ENCODE measurements at places on chromosomes 11 and 22.

DNA sequence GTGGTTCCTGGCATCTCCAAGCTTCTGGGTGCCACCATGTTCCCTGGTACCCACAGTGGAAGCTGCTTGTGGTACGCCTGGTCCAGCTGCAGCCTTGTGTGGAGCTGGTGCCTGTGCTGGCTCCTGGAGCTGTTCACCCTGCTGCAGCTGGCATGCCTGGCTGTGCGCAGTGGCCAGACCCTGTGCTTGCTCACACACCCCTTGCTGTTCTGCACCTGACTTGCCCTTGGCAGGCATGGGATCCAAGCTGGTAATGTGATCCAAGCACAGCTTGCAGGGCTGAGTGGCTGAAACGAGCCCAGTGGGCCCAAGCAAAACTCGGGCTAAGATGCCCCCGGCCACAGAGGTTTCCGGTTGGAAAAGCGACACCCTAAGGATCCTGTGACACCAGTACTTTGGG lies 104.7 kb upstream of the CLMP start:
- DNase-seq = no peak

GRCh38 chr11:8381343-8381742 lies 117.7 kb upstream of the LMO1 start:
- no peak for DNase-seq

- no peak for DNase-seq
Measured at GRCh38 chr11:127390465-127390864, 389.9 kb upstream of the KIRREL3 start.

GRCh38 chr22:41781507-41781906 lies 19.0 kb upstream of the CCDC134 start:
- no peak for DNase-seq

DNA sequence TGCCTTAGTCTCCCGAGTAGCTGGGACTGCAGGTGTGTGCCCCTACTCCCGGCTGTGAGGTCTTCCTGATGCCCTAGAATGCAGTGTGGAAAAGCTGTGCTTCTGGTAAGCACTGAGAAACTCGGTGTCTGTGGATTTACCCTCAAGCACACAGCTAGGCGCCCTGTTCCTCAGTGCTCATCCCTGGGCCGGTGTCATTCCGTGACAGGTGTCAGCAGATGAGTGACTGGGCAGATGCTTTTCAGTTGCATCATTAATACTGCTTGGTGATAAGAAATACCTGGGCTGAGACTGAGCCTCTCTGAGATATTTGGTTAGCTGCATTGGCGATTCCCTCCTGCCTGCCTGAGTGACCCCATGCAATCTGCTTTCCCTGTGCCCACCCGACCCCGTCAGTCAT lies 21.8 kb downstream of the FAM118A start:
- no peak for DNase-seq

- DNase-seq = no peak
Measured at GRCh38 chr11:95084509-95084908, 5.1 kb upstream of the ENDOD1 start.

- DNase-seq = no peak
Measured at GRCh38 chr22:37940698-37941376, 12.6 kb downstream of the C22orf23 start.

DNA sequence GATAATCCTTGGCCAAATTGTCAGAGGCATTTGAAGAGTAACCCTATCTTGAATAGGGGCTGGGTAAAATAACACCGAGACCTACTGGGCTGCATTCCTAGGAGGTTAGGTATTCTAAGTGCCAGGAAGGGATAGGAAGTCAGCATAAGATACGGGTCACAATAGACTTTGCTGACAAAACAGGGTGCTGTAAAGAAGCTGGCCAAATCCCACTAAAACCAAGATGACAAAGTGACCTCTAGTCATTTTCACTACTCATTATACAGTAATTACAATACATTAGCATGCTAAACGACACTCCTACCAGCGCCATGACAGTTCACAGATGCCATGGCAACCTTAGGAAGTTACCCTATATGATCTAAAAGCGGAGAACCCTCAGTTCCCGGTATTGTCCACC lies 964 bp upstream of the REXO2 start:
- DNase-seq = peak; percentile 35
